Right ventricle myocardium inferior (tissue), 1 donor: ENCODE measurements at places on chromosomes 5 and 9. TPM values are rescaled to one million over a fixed set of nuclear protein-coding genes. Genes with fewer than 3 reads are reported as not detected.

DNA sequence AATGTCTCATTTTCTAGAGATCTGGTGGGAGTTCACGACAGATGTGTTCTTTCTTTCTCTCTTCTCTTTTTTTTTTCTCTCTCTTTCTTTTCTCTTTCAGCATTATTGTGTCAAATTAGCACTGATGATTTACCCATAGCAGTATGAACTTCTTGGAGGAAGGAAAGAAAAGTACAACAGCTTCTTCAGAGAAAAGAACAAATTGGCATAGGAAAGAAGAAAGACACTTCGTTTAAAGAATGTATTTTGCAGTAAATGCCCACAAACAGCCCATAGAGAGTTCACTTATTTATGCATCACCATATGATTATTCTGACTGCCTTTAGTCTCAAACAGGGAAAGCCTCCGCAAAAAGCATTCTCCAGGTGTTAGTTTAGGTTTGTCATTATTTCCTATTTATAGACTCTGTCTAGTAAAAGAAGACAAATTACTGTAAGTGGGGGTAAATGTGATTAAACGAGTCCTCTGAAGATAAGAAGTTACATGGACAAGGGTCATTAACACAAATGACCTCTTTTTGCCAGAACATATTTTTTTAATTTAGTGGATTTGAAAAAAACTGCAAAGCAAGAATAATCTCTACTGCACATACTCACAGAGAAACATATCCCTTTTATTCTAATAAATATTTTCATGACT lies 68.0 kb downstream of the POU5F2 start:
- no peak for DNase-seq

GRCh38 chr9:114791736-114792135 lies 14.1 kb downstream of the TNFSF15 start:
- DNase-seq: no peak

SLCO6A1 gene
- total RNA-seq: not detected

SLC6A7 gene
- total RNA-seq: not detected

CARD9 gene
- 1.4 TPM for total RNA-seq

RXRA gene
- 91.1 TPM for total RNA-seq

MRPL22 gene
- 74.7 TPM for total RNA-seq

SOWAHA gene
- 0.27 TPM for total RNA-seq
